ENCODE measurements at places on chromosomes 1 and 21.

DNA sequence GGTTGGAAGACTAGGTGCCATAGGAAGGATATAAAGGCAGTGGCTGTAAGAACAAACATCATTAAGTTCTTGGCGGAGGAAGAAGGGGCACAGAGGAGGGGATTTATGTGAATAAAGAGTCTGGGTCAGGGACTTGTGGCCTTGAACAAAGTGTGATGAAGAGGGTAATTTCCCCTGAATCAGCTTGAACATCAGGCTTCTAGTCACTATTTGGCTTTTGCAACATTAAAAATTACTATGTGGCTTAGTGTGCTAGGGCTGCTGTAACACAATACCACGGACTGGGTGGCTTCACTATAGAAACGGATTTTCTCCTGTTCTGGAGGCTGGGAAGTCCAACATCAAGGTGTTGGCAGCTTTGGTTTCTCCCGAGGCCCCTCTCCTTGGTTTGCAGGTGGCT is 70.5 kb upstream of the CNIH3 start:
- DNase-seq, result no peak

GRCh38 chr1:61244114-61244513 is 161.8 kb downstream of the NFIA start:
- DNase-seq, result peak; percentile 66

DNA sequence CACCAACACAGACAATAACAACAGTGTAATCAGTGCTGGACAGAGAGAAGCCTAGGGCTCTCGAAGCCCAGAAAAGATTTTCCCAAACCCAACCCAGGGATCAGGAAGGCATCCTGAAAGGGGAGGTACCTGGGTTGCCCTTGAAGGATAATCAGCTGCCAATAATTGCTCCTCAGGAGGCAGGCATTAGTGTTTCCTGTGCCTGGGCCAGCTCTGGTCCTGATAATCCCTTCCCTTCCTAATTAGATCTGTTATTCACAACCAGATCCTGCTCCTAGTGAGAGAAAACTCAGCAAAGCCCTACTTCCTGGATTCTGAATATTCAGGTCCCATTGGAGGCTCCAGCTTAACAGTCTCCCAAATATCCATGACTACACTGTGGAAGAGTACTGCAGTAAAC is 117.4 kb downstream of the DMRTA2 start:
- no peak for DNase-seq

GRCh38 chr1:203239526-203240305 is 10.2 kb upstream of the CHIT1 start:
- DNase-seq, result no peak

GRCh38 chr1:22037520-22037919 is 15.0 kb upstream of the CDC42 start:
- DNase-seq, result no peak

DNA sequence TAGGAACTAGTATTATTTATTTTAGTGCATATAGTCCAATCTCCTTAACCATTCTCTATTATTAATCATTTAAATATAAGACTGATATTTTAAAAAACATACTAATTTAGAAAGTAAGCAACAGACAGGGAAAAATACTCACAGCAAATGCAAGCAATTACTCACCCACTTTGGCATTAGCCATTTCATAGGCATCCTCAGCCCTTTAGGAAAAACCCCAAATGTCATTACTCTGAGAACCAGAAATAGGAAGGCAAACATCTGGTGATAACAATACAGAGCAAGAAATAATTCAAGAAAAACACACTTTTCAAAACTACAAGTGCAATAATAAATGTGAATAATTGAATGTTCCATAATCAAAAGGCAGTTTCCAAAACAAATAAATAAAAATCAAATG is 545.1 kb downstream of the PLPP3 start:
- DNase-seq, result peak; percentile 13

DNA sequence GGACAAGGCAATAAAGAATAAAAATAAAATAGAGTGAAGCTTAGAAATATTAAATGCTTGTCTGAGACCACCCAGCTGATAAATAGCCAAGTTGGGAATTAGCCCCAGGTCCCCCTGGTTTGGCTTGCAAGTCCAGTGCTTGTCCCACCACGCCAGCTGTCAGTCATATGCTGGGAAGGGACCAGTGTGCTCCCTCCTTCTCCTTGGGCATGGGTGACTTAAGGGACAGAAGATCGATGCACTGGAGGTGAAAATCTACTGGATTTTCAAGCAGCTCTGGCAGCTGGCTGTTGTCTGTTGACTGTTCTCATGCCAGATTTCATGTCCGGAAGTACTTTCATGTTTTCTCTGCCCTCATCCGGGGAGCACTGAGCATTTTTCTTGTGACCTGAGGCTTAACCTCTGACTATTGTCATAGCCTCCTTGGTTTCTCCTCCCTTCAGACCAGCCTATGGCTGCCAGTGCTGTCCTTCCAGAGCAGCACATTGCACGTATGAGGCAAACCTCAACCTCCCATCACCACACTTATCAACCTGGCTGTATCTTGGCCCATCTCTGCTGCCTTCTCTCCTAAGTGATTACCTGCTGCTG is 12.4 kb downstream of the LMOD1 start:
- peak; percentile 13 for DNase-seq

DNA sequence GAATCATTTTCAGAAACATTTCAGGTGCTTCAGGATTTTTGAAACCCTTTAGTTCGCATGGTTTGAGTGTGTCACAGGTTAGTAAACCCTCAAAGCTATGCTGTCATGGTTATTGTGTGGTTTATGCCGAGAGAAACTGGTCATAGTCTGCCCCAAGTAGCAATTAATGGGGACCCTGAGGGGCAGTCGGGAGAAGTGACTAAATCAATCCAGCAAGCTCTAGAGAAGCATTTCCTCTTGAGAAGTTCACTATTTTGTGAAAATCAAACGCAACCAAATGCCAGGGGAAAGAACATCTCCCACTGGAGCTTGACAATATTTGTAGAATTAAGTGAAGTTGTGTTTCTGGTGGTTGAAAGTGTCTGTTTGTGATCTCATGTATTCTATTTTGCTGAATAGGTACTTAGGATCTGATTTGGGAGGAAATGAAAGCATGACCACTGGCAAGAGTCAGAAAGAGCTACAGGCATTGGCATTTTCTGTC is 63.0 kb upstream of the BACH1 start:
- peak; percentile 31 for DNase-seq

DNA sequence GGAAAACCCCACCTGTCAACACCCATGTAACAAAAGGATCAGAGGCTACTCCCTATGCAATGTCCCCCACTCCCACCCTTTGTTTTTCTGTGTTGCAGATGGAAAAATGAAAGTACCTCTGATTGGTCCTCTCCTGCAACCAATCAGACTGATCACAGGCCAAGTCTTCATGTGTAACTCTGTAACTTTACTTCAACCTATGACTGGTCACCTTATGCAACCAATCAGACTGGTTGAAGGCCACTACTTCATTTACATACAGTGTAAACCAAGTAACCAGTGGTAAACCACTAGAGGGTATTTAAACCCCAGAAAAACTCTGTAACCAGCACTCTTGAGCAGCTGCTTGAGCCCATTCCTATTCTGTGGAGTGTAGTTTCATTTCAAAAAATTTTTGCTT is 266.3 kb upstream of the OLFM3 start:
- DNase-seq, result no peak

GRCh38 chr1:209370241-209370995 is 213.1 kb upstream of the CAMK1G start:
- no peak for DNase-seq

- no peak for DNase-seq
Observed at GRCh38 chr1:192737306-192737705, 71.5 kb upstream of the RGS2 start.

GRCh38 chr21:31201548-31201947 is 142.5 kb downstream of the TIAM1 start:
- DNase-seq, result no peak

DNA sequence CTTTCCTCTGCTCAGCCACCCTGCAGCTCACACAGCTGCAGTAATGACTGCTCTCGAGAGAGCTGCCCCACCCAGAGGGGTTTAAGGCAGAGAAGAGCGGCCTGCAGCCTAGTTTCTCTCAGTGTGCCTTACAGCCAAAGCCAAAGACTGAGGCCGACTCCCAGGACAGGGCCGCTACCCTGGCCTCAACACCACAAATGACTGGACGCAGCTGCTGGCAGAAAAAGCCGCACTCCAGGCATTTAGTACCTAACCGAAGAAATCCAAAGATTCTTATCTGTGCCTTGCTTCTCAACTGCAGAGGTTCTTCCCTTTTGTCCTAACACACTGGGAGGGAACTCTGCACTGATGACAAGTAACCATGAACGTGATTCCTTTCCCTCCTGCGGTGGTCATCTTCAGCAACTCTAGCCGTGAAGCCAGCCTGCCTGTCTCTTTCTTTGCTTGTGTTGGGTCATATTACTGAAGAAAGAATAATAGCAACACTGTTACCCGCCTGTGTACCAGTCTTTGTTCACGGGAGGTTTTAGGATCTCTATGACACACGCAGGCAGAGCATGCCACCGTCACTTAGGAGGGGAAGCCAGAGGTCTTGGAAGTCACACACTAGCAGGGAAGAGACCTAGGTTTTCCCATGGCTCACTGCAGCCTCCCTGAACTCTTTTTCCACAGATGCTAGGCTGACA is 202.7 kb downstream of the RHOU start:
- no peak for DNase-seq

- no peak for DNase-seq
Observed at GRCh38 chr1:236950365-236950764, 53.9 kb downstream of the MT1HL1 start.

- DNase-seq, result peak; percentile 46
Observed at GRCh38 chr21:17903029-17903806, 84.1 kb upstream of the C21orf91 start.

DNA sequence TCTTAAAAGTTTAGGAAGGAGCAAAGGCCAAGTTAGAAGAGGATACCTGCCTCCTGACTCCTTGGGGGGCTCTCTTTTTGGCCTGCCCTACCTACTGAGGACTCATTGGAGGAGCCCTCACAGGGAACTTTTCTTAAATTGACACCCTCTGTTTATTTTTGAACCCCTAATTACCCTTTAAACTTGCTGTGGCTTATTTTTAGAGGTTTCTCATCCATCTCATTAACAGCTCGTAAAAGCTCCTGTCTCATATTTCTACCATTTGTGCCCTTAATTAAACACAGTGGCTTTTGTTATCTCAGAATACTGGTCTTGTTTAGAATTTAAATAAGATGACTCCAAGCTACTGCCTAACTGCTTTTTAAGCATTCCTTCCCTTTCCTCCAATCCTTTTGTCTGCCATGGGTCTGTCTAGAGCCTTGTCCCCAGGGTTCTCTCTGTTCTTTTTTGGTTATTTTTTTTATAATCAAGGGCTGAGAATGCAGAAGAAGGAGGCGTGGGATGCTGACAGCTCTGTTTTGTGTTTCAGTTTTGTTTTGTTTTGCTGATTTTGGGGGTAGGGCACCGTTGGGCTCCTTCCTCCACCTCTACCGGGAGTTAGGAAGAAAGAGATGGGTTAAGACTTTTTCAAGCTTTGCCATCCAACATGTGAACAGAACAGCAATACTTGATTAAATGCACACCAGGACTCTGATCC is 78.0 kb downstream of the SYT6 start:
- DNase-seq, result no peak

- peak; percentile 20 for DNase-seq
Observed at GRCh38 chr1:78079580-78079979, 33.8 kb downstream of the GIPC2 start.

Data from kidney tubule cell (primary cell).